Mesenteric fat pad (tissue), 1 donor: ENCODE measurements at places on chromosomes 1 and 21. TPM values are rescaled to one million over a fixed set of nuclear protein-coding genes. Genes with fewer than 3 reads are reported as not detected.

DNA sequence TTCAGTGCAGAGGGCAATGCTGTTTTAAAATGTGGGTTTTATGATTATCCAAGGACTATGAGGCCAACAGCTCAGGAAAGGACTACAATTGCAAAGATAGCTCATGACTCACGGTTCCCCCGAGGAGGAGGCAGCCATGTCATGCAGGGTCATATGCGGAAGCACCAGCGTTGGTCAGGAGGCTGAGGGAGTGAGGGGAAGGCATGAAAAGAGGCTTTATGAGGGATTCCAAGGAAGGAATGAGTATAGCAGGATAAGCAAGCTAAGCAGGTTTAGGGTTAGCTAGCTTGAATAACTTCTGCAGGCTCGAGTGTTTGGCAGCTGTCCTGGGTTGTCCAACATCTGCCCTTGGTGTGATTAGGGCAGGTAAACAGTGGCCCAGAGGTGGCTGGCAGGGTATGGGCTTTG, 495.1 kb downstream of the SETD4 start:
- DNase-seq = no peak

GRCh38 chr21:42212266-42212665, 6.7 kb upstream of the ABCG1 start:
- DNase-seq = no peak

DNA sequence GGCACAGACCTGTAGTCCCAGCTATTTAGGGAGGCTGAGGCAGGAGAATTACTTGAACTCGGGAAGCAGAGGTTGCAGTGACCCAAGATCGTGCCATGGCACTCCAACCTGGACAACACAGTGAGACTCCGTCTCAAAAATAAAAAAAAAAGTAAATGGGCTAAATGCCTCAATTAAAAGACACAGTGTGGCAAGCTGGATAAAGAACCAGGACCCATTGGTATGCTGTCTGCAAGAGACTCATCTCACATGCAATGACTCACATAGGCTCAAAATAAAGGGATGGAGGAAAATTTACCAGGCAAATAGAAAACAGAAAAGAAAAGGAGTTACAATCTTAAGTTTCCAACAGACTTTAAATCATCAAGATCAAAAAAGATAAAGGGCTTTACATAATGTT, 40.3 kb downstream of the ACBD6 start:
- no peak for DNase-seq

GRCh38 chr1:226187019-226187322, 430 bp upstream of the ACBD3 start:
- no peak for DNase-seq

- no peak for DNase-seq
Measured at GRCh38 chr1:82387012-82387366, 586.3 kb downstream of the ADGRL2 start.

GRCh38 chr1:178055779-178056471, 38.0 kb upstream of the RASAL2 start:
- no peak for DNase-seq

Gene HS2ST1
- total RNA-seq = 19.2 TPM

GRCh38 chr1:8560611-8561544, 243.0 kb downstream of the SLC45A1 start:
- no peak for DNase-seq

GRCh38 chr1:55793856-55794255, 578.7 kb upstream of the USP24 start:
- no peak for DNase-seq

DNA sequence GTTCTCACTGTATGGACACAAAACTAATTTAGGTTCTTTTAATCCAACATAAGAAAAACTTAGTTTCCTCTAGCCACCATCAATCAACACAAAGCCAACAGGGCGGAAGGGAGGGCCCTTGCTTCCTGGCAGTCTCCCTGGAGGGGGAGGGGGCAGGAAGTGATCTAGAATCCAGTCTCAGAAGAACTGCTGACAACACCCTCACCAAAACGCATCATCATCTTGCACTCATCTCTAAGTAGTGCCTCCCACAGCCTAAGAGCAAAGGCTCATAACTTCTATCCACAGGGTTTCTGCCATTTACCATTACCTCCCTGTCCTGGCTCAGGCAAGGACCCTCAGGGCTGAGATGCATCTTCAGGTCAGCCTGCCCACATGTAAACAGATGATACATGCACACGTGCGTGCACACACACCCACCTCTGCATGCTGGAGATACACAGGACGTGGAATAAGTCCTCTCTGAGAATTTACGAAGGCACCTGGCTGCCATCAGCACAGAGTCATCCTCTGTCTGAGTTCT, 20.5 kb downstream of the HIVEP3 start:
- DNase-seq = no peak

DNA sequence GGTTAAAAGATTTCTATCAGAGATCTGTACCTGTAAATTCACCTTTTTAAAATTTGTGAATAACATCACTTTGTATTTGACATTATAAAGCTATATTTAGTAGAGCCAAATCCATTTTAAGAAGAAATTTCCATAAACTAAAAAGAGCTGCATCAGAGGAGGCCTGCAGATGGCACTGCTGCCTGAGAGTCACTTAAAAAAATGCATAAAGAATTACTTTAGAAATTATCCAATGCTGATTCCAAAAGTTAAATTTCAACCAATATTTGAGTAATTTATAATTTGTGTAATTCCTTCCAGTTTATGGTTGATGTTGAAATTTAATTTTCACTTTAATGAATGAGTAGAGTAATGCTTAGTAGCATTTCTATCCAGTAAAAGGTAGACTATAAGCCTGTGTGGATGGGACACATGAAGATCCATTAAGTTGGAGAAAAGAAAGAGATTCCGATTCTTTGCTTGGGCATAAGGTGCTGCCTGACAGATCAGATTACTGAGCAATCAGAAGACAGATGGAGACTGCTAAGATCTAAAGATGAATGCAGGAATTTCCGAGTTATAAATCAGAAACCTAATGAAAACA, 20.7 kb upstream of the RPE65 start:
- no peak for DNase-seq

Gene VWA5B1
- total RNA-seq = not detected

Gene S100A7A
- not detected for total RNA-seq

Gene OVAAL
- not detected for total RNA-seq

Gene KRTAP19-3
- total RNA-seq = not detected

Gene RAB42
- total RNA-seq = 10.2 TPM

GRCh38 chr1:115310581-115311473, 27.2 kb downstream of the NGF start:
- DNase-seq = no peak

DNA sequence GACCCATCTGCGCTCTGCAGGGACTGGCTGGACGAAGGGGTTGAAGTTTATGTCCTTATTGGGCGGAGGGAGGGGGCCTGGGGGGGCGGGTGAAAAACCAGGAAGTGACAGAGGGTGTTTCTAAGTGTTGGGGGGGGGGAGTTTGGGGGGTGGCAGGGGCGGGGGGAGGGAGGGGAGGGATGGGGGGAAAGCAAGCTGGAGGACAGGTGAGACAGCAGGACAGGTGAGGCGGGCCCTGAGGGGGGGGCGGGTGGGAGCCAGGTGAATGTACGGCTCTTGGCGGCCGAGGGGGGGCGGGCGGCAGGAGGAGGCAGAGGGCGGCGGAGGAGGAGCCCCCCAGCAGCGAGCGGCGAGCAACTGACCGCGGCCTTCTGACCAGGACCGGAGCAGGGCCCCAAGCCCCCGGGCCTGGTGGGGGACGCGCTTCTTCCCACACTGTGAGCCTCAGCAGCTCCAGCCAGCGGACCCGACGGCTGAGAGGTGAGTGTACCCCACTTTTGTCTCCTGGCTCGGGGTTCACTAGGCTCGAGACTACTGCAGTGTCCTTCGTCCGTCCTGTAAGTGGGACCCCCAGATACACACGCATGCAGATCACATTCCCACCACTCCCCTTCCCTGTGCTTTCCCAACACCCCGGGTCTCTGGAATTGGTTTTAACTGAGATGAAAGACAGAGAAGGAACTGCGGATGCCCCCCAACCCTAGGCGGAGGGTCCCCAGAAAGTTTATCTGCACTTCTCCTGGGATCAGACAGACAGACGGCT, at the start of gene ZBTB7B:
Gene ZBTB7B (plus strand): TSS at position 339 of the 763 bp plus-strand sequence. CDS start 11,859 bp downstream, outside the sequence.
- DNase-seq = no peak

DNA sequence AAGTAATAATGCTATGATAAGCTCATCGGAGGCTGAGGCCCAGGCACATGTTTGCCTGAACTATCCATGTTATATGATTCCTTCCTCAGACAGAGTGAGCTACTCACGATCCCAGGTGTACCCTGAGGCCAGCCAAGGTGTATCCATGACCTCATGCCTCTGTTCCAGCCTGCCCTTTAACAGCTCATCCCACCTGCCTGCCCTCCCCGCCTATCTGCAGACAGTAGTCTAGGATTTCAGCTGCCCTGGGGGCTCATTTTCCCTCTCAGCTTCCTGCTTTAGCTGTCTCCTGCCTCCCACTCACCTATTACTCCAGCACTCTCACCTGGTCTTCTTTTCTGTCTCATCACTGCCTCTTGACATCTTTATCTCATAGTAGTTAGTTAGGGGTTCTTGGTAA, 1.9 kb upstream of the IL24 start:
- DNase-seq = no peak

Gene HCN3
- total RNA-seq = 3.3 TPM

GRCh38 chr21:36841866-36842265, 124.6 kb downstream of the HLCS start:
- no peak for DNase-seq

Gene NEGR1
- total RNA-seq = 34.7 TPM

Gene TTC24
- not detected for total RNA-seq

Gene EPHB2
- 5.7 TPM for total RNA-seq

DNA sequence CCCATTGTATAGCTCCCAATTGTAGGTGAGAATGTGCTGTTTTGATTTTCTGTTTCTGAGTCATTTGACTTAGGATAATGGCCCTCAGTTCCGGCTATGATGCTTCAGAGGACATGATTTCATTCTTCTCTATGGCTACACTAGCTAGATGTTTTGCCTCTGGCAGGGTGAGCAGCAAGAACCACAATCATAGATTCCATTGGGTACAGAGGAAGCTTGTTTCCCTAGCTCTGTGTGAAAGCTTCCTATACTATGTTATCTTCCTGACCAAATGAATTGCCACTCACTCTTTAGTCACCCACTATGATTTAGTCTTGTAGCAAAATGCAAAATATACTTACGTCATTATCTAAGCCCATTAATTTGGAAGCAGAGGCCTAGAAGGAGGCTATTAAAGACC, 616.3 kb downstream of the PLA2G4A start:
- no peak for DNase-seq

GRCh38 chr21:43667191-43667904, 8.0 kb downstream of the RRP1B start:
- DNase-seq = no peak

DNA sequence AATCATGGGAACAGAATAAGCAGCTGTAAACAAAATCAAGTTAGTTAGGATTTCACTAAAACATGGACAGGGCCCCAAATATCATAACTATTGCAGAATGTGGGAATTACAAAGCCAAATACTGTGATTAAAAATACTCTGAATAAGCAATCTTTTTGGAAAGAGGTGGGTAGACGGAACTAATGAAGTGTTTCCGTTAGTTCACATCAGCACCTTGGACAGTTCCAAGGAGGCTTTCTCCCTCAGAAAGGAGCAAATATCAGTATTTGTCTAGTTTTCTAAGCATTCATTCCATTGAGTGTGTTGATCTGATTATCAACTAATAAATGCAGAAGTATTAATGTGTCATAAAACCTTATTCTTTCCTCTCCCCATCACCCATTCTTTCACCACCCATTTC, 97.4 kb downstream of the FAM78B start:
- no peak for DNase-seq

- DNase-seq = peak; percentile 64
Measured at GRCh38 chr1:109757936-109758786, 5.6 kb downstream of the EPS8L3 start.

- no peak for DNase-seq
Measured at GRCh38 chr1:33191731-33192275, 10.0 kb upstream of the TRIM62 start.

GRCh38 chr1:11930571-11931445, 3.7 kb upstream of the PLOD1 start:
- DNase-seq = no peak

- DNase-seq = no peak
Measured at GRCh38 chr1:80799457-80799856, 1001.3 kb upstream of the ADGRL2 start.

DNA sequence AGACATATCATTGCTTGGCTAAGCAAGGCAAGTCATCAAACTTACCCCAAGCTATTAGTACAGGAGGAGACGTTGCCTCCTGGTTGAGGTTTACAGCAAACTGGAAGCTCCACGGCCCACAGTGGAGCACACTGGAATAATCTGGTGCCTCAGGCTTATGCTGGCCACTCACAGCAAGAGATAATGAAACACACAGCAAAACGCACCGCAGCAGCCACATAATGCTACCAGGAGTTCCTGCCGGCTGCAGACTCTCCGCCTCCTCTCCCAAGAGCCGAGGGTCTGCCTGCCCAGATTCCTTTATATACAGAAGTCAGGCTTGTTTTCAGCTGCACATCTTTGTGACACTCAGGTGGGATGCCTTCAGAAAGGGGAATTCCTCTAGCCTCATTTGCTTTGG, 306 bp downstream of the ZP4 start:
- no peak for DNase-seq

DNA sequence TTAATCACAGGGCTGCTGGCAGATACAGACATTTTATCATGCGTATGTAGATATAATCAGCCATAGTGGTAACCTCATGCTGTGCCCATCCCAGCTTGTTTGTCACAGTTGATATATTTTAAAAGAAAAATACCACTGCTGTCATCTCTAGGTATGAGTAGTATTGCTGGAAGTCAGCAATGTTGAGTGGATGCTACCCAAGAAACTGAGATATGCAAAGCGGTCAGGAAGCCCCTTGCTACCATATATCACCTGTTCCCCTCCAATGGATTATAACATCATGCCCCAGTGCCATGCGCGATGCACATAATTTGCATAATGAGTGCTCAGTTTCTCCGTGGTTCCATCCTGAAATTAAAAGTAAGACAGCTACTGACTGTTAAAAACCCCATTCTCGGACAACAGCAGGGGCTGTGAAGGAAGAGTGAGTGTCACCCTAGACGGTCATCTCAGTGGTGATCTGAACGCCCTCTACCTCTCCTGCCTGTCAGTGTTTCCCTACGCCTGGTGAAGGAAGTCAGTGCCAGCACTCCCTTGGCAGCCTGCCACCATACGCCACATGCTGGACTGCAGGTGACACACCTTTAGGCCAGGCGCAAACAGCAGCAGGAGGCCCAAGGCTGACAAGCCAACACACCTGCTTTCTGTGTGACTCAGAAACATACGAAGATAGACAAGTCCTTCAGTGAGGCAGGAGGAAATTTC, 2.7 kb downstream of the IL10RB start:
- no peak for DNase-seq
